ENCODE measurements at places on chromosomes 3 and 15. TPM values are rescaled to one million over a fixed set of nuclear protein-coding genes. Genes with fewer than 3 reads are reported as not detected.

DNA sequence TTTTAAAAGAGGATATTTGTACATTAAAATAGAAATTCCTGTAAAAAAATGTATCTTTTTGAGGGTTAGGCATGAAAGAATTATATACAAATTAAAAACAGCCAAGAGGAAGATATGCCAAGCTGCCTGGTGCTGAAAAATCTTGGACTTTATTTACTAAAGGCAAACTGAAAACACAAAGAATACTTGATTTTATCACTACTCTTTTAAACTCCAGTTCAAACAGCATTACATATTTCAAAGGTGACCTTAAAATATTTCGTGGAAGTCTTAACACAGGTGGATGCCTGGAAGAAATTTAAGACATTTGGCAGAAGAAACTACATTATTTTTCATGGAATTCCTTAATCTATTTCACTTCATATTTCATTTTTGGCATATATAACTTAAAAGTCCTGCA, 101.1 kb upstream of the SLC2A2 start:
- no peak for DNase-seq
- no peak overlapping the region for H3K27ac ChIP-seq
- peaks cover 22% of the 10 kb centered on the region for H3K36me3 ChIP-seq
- H3K4me3 ChIP-seq: no peak overlapping the region
- H3K27me3 ChIP-seq: no peaks in the 10 kb centered on the region
- H3K4me1 ChIP-seq: peaks cover 19% of the 10 kb centered on the region

- H3K27ac ChIP-seq: no peak overlapping the region
- H3K27me3 ChIP-seq: peaks cover 2% of the 10 kb centered on the region
- no peaks in the 10 kb centered on the region for H3K4me1 ChIP-seq
- H3K36me3 ChIP-seq: no peaks in the 10 kb centered on the region
- H3K4me3 ChIP-seq: no peak overlapping the region
These were observed 26.2 kb upstream of the SLC35G2 start for GRCh38 chr3:136792556-136793330.

Gene DUOXA1
- not detected for total RNA-seq

GRCh38 chr3:133487920-133488540, 85.5 kb upstream of the CDV3 start:
- no peak for DNase-seq
- no peak overlapping the region for H3K4me3 ChIP-seq
- no peaks in the 10 kb centered on the region for H3K36me3 ChIP-seq

Gene SEMA3B
- total RNA-seq: 8.1 TPM

Gene C3orf33
- total RNA-seq: 3.9 TPM

- H3K27me3 ChIP-seq: no peaks in the 10 kb centered on the region
- no peak overlapping the region for H3K4me3 ChIP-seq
- H3K36me3 ChIP-seq: no peaks in the 10 kb centered on the region
- H3K4me1 ChIP-seq: peaks cover 41% of the 10 kb centered on the region
- DNase-seq: no peak
These were observed 455.7 kb upstream of the THBS1 start for GRCh38 chr15:39125226-39125625.

DNA sequence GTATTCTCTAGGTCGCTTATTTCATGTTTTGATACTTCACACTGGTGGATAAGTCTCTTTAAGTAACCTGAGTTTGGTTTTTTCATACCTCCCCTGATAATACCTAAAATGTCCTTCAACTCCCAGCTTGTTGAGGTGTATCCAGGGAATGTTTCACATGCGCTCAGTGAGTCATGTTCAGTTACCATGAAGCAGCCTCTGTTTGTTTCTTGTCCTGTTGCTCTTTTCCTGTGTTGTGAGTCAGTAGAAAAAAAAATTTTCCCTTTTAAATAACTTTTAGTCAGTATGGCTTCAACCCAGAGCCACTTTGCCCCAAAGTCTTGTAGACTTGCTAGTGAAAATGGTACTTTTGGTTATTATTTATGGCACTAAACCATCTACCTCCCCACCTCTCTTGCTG, 278.4 kb upstream of the ZPLD1 start:
- H3K27ac ChIP-seq: no peak overlapping the region
- peaks cover 7% of the 10 kb centered on the region for H3K4me1 ChIP-seq
- H3K36me3 ChIP-seq: no peaks in the 10 kb centered on the region

GRCh38 chr15:22958487-22959280, 21.5 kb downstream of the CYFIP1 start:
- DNase-seq: no peak
- peaks cover 60% of the 10 kb centered on the region for H3K4me1 ChIP-seq
- no peaks in the 10 kb centered on the region for H3K27me3 ChIP-seq
- H3K36me3 ChIP-seq: no peaks in the 10 kb centered on the region
- H3K4me3 ChIP-seq: no peak overlapping the region

Gene CFAP92
- not detected for total RNA-seq

Data from osteocyte (in vitro differentiated cells).